ENCODE measurements at places on chromosomes 5 and 9. TPM values are rescaled to one million over a fixed set of nuclear protein-coding genes. Genes with fewer than 3 reads are reported as not detected.

DNA sequence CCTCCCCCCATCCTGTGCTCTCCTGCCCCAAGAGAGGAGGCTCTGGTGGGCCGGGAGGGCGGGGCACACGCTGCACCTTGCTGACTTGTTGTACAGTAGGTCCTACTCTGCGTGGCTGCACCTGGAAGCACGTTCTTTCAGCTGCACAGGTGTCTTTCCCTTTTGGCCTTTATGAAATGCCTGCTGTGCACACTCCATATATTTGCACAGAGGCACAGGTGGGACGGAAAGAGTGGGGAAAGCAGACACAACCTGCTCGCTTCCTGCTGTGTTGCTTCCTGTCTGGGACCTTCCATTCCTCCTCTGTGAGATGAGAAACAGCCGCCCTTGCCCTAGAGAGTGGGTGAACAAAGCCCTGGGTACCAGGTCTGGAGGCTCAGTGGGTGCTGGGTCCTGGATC, 4.8 kb downstream of the USP20 start:
- DNase-seq: no peak

DNA sequence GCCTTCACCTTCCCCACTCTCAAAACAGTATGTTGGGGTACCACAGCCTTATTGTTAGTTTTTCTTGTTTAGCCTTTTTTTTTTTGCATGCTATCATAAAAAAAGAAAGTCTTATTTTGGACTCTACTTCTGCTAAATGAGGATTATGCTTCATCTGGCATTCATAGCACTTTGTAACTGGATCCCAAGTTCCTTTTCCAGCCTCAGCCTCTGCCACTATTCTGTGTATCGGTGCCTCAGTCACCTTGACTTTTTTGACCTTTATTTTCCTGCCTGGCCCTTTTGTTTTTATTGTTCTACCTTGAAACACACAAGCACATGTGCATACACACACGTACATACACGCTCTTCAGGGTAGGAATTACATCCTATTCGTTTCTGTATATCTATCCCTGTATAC, 8.5 kb upstream of the MAML1 start:
- DNase-seq: no peak

- DNase-seq: no peak
These were observed 72.5 kb upstream of the RXRA start for GRCh38 chr9:134253606-134254205.

GRCh38 chr9:96383165-96383942, at the start of gene SLC35D2:
Gene SLC35D2 (minus strand): TSS chr9:96383711. CDS start chr9:96383634, 77 bp downstream.
- DNase-seq: peak; percentile 73

- DNase-seq: no peak
These were observed 10.0 kb downstream of the PTBP3 start for GRCh38 chr9:112323378-112323854.

DNA sequence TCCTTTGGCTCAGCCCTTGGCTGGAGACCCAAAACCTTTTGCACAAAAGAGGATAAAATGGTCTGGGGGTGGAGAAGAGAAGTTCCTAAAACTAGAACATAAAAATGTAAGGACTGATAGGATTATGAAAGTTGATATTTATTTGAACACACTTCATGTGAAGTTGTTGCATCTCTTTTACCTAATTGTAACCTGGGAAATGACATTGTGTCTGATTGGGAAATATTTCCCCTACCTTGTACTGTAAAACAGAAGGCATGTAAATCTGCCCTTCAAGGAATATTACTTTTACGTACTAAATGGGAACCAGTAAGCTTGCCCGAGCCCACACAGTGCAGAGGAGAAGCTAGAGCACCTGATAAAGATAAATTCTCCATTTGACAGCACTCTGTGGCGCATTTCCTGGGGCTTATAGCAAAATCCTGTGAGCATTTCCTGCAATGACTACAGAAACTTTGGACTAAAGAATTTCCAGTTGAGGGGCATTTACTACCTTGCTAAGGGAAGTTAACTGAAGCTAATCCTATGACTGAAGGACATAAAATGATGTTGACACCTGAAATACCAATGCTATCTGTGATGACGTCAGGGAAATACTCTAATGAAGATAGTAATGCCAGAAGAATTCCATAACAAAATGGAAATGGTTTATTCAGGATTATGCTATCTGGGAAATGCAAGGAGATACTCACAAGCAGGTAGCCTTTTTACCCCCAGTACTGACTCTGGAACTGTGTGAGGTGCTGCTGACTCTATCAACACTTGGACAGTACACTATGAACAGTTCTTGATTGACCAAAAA, 78.3 kb upstream of the LIFR start:
- no peak for DNase-seq

- no peak for DNase-seq
These were observed 78.2 kb upstream of the HTR1A start for GRCh38 chr5:64040490-64040889.

DNA sequence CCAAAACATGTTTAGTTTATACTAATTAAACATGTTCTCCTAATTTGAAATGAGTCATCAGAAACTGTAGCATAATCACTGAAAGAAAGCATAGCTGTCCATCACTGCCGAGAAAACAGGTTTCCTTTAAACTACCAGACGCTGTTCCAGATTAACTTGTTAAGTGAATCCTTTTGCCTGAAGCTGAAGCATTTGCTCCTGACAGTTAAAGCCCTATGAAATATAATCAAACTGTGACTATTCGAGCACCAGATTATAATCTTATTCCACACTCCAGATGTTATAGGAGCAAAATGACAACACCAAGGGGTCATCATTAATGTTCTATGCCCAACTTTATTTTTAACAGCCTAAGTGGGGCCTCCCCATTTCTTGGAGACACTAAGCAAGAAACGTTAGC, 86.0 kb upstream of the CTSL start:
- DNase-seq: no peak

DNA sequence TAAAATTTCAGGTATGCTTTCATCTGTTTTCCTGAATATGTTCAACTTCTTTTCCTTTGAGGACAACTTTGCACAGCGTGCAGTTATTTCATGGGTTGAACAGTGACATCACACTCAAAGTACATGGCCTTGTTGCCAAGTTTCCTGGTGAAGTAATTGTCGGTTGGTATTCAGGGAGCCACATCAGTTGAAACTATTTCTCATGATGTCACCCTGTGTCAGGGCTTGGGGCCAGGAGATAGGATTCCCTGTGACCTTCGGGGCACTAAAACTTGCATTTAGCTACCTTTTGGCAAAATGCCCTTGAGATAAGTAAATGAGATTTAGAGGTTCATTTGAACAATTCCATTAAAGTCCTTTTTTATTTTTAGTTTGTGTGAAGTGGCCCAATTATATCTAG, 383.9 kb downstream of the SH3GL2 start:
- DNase-seq: no peak

- no peak for DNase-seq
These were observed 22.7 kb upstream of the LECT2 start for GRCh38 chr5:135977375-135977928.

DNA sequence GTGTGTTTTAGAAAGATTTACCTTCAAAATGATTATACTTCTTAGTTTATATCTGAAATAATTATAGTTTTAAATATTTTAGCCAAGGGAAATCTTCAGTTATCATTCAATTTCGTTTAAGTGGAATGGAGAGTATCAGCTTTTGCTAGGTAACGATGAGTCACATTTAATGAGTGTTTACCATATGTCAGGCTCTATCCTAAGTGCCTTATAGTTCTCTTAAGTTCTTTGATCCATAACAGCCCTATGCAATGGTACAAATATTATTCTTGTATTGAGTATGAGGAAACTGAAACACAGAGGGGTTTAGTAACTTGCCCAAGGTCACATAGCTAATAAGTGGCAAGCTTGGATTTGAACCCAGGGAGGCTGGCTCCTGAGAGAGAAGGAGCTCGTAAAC, 37.5 kb upstream of the SHB start:
- no peak for DNase-seq

- peak; percentile 44 for DNase-seq
These were observed 326.5 kb downstream of the ZSWIM6 start for GRCh38 chr5:61658592-61659008.

DNA sequence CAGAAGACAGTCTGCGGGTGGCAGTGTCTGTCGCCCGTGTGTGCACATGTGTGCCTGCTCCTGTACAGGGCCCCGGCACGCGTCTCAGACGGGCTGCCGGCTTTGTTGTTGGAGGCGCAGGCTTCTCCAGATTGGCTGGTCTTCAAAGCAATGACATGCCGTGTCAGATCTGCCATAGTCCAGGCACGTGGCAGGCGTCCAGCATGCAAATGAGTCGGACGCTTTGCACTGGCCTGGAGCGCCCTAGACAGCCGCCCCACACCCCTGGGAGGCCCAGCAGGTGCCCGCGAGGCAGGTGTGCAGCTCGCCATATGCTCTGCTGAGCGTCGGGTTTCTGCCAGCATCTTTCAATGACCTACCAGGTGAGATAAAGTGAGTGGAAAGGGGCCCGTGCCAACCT, 71.5 kb downstream of the GADD45G start:
- no peak for DNase-seq

- DNase-seq: no peak
These were observed 7.4 kb downstream of the PTGS1 start for GRCh38 chr9:122378236-122378635.

DNA sequence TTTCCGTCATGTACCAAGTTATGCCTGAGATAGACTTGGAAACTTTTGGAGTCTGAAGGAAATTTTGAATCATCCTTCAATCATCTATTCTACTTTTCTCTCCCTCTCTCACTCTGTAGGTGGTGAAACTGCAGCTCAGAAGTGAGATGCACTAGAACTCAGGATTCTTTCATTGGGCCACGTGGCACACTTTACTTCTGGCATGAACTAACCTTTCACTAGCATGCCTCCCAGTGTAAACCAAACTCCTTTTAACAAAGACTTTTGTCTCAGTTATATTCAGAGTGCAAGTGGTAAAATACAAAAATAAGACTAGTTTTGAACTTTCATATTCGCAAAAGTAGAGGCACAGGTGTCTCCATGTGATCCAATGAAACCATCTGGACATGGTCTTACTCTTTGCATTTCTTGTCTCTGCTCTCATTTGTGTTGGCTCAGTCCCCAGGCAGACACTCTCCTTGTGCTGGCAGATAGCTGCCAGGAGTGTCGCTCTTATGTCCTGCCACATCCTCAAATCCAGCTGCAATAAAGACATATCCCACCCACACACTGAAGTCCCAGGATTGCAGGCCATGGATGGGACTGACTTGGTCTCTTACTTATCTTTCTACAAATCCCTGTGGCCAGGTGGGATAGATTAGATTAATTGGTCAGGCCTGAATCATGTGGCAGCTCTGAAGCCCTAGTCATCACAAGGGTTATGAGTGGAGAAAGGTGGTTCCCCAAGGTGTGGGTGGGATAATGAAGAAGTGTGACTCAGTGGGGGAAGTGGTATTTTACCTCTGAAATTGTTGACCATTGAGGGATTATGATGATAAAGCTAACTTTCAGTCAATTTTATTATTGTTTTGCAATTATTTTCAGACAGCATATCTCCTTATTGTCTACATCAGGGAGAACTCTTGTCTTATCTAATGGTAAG, 267.5 kb downstream of the GABRB2 start:
- no peak for DNase-seq

DNA sequence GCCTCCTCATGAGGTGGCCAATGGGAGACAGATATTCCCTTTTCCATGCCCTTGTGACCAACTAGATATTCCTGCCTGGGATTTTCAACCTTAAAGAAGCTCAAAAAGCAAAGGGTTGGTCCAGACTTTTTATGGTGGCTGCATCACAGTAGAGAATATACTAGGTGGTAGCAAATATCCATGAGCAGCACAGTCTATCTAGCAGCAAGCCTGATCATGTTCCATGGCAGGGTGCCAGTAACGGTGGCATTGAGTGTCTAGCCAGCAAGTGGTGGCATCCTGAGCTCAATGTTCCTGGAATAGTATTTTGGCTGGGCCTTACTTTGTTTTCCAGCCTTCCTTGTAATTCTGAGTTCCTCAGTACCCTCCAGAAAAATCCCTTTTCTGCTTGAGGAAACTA, 25.8 kb downstream of the CDC25C start:
- peak; percentile 11 for DNase-seq

GRCh38 chr9:8632493-8632892, 832.9 kb upstream of the DMAC1 start:
- DNase-seq: no peak

DNA sequence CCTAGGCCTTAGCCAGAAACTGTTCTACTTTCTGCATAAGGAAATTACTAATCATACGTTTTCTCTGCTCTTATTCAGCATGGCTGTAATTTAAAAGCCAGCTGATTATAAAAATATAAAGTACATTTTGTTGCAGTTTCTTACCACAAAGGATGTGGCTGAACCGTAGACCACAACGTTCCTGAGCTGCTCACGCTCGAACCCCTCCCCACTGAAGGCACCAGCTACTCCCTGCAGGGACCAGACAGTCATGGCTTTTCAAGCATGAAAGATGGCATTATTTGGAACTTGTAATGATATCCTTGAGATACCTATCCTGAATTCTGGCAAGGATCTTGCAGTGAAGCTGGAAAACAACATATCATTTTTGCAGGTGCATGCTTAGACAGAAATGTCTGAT, 91.8 kb upstream of the DMRT1 start:
- DNase-seq: no peak

Gene FCN2
- total RNA-seq: not detected

Gene SPATA6L
- 1.9 TPM for total RNA-seq
